Coronary artery (tissue), 2 donors: ENCODE measurements at places on chromosomes 6 and 20.

GRCh38 chr6:2859185-2859700 is 17.6 kb upstream of the SERPINB1 start:
- DNase-seq: no peak

GRCh38 chr20:8423482-8423881 is 291.4 kb downstream of the PLCB1 start:
- DNase-seq: no peak

DNA sequence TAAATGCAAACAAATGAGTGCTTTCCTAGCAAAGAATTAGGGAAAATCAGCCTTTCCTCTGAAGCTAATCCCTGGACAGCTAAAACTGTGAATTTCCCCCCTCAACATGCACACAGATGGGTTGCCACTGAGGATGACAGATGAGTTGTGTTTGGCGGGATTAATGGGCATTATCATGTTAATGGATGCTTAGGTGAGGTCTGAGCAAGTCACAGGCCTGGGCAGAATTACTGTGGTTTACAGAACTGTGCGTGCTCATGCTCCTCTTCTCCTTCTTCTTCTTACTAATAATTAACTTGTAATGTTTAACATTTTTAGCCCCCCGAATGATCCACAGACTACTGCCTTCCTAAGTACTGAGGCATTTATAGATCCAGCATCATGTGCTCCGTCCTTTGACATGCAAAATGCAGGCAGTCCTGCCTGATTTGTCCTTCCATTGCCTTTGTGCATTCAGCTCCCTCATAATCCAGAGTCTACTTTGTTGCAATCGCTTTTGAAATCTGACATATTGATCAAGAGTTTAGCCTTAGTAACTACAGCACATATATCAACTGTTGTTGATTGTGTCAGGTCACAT is 753.4 kb upstream of the MMS22L start:
- DNase-seq: no peak

- no peak for DNase-seq
Measured at GRCh38 chr6:100433726-100434435, 30.8 kb downstream of the SIM1 start.

GRCh38 chr6:43488667-43489276 is 11.4 kb downstream of the TJAP1 start:
- DNase-seq: no peak

GRCh38 chr20:6388671-6389197 is 265.9 kb upstream of the FERMT1 start:
- no peak for DNase-seq
